Gastrocnemius medialis (tissue), 4 donors: ENCODE measurements at places on chromosomes 1 and 21. TPM values are rescaled to one million over a fixed set of nuclear protein-coding genes. Genes with fewer than 3 reads are reported as not detected.
A peak's percentile ranks its signal among the peaks of the same experiment; 100 is the strongest.

Gene MYBPH
- total RNA-seq, result 260 TPM

GRCh38 chr1:227323171-227323966, 5.1 kb upstream of the CDC42BPA start:
- no peak overlapping the region for H3K27ac ChIP-seq
- no peaks in the 10 kb centered on the region for H3K27me3 ChIP-seq
- no peak overlapping the region for H3K4me3 ChIP-seq
- H3K36me3 ChIP-seq, result no peaks in the 10 kb centered on the region
- DNase-seq, result no peak

DNA sequence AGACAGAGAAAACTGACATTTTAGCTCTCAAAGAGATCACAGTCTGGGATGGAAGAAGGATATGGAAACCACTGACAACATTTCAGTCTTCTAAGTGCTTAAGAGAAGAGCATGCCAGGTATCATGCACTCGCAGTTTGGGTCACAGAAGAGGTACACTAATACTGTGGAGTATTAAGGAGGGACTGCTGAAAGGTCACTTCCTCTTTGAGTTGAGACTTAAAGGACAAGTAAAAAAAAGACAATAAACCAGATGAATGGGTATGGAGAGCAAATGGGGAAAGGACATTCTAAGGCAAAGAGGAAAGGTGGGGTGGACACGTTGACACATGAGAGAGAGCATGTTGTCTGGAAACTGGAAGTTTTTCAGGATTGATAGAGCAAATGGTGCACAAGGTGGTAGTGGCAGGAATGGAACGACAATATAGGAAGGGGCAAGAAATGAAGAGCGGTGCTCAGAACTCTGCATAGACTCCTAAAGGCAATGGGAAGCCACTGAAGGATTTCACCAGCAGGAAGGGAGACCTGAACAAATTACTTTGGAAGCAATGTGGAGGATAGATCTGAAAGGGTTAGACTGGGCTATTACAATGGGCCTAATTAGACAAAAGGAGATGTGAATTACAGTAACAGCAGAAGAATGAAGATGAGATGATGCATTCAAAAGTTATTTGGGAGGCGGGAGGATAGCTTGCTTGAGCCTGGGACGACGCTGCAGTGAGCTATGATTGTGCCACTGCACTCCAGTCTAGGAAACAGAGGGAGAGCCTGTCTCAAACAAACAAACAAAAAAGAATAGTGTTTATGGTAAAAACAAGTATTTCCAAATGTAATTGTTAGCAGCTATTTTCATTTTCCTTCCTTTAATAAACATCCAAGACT, 11.1 kb downstream of the DIPK1A start:
- peaks cover 20% of the 10 kb centered on the region for H3K4me1 ChIP-seq
- H3K27ac ChIP-seq, result no peak overlapping the region
- no peaks in the 10 kb centered on the region for H3K36me3 ChIP-seq
- H3K4me3 ChIP-seq, result no peak overlapping the region
- no peak for DNase-seq

DNA sequence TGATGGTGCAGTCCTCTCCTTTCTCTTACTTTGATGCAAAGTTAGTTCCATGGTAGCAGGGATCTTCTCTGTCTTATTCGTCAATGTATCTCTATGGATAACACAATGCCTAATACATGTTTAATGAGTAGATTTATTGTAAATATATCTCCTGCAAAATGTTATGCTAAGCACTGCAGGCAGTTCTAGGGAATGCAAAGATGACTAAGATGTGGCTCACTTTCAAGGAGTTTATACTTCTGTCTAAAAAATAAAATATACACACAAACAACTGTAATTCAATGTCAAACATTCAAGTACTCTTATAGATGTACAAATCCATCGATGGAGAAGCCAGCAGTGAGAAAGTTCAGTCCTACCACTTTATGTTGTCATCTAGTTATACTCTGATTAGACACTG, 194.3 kb downstream of the KCTD3 start:
- DNase-seq, result no peak
- H3K4me1 ChIP-seq, result no peaks in the 10 kb centered on the region
- H3K4me3 ChIP-seq, result no peak overlapping the region

DNA sequence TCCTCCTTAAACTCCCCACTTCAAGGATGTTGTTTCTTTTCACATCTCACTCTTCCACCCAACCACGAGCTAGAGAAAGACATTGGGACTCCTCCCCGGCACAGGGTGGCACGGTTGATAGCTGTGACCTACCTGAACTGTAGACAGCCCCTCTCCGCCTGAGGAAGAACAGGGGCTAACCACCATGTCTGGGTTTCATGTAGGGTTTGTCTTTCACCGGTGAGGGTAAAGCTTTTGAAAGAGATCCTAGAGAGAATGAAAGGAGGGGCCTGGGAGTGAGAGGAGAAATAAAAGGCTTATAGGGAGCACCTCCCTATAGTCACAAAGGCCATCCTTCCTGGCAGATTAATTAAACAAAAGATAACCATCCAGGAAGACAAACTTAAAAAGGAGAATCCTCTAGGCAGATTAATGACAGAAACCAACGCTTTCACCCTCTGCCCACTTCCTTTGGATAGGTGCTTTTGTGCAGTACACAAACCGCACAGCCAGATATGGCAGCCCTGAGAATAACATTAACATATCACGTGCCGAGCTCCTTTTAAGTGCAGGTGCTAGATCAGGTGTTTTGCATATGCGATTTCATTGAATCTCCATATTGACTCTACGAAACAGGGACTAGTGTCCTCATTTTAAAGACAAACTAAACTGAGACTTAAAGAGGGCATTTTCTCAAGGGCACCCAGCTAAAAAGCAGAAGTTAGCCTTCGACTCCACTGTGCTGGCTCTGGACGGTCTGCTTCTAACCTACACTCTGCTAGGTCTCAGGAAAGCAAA, 178.1 kb upstream of the RUNX1 start:
- no peaks in the 10 kb centered on the region for H3K36me3 ChIP-seq
- H3K27ac ChIP-seq, result peak overlapping the region; percentile 93
- peaks cover 68% of the 10 kb centered on the region for H3K4me1 ChIP-seq
- no peak for DNase-seq
- H3K4me3 ChIP-seq, result no peak overlapping the region

- no peak overlapping the region for H3K4me3 ChIP-seq
- H3K27ac ChIP-seq, result no peak overlapping the region
- DNase-seq, result no peak
- peaks cover 17% of the 10 kb centered on the region for H3K4me1 ChIP-seq
Observed at GRCh38 chr1:212973899-212974298, 23.6 kb downstream of the VASH2 start.
